ENCODE measurements at places on chromosomes 4 and X. TPM values are rescaled to one million over a fixed set of nuclear protein-coding genes. Genes with fewer than 3 reads are reported as not detected.

FRMPD4 gene
- 3.5 TPM for total RNA-seq

DNA sequence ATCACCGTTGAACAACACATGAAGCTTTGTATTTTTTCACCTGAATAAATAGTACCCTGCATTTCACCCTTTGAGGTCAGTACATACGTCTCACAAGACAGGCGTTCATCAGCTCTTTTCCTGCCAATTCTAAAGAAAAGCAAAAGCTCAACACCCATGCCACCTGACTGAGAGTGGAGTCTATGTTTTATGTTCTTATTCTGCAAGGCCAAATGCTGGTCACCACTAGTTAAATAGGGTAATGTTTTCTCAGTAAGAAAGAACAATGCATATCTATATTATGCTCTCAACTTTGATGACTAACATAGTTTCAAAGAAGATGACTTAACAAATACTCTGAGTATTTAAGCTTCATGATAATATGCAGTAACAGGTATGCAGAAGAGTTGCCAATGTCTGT is 336.3 kb upstream of the BMP3 start:
- no peak for DNase-seq

SAGE1 gene
- total RNA-seq = not detected

- peak; percentile 96 for DNase-seq
Observed at GRCh38 chrX:70133303-70134115, at the start of gene IGBP1. IGBP1 (plus strand) TSS chrX:70133447; CDS start chrX:70133948, 501 bp downstream.

- DNase-seq = peak; percentile 68
Observed at GRCh38 chr4:168621806-168622589, 125.1 kb downstream of the PALLD start.

- DNase-seq = no peak
Observed at GRCh38 chr4:152691761-152692160, 12.0 kb upstream of the TMEM154 start.

GRCh38 chrX:68045008-68045577 is 388.2 kb downstream of the OPHN1 start:
- no peak for DNase-seq

PF4V1 gene
- not detected for total RNA-seq

F8A3 gene
- total RNA-seq = 21.0 TPM

DNA sequence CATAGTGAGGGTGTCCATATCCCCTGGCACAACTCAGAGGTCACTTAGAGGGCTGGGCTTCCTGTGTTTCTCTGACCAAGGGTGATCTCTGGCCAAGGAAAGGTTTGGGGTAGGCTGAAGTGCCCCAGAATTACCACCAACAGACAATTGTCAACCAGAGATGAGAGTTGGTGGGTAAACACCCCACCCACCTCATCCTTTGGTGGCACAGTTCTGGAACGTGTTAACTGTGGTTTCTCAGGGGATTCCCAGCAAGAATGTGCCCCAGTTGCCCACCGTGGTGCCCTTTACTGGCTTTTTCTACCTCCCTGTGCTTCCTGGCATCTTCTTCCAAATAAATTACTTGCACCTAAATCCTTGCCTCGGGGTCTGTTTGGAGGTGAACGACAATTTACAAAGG is 17.1 kb downstream of the GRPR start:
- no peak for DNase-seq

DNA sequence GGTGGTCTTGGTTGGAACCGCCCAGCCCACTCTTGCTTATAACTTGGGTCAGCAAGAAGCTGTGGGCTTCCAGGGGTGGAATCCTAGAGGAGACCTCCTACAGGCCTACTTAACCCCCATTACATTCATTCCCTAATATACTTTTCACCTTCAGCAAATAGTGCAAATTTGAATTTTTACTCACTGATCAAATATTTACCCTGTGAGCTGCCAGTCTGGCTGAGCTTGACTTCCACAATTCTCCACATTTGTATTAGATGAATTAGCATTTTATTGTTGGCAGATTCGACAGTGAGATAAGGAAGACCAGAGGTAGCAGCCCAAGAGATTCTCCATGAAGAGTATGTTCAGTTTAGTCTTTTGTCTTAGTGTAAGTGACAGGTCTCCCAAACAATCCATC is 199.6 kb downstream of the BCOR start:
- no peak for DNase-seq

DNA sequence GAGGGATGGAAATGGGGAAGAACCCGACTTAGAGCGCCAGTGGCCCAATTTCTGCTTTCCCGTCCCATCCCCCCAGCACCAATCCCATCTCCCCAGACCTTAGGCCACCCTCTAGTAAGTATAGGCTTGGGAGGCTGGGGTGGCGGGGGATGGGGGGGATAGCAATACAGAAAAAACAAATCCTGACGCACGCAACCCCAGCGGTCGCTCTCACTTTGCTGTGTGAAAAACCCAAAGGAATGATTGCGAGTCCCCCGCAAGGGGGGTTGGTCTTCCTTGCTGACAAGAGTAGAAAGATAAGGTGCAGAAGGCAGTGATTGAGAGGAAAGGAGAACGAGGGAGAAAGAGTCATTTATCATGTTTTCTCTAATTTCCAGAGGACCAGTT is 863 bp downstream of the CPE start:
- no peak for DNase-seq

GRCh38 chr4:105815701-105816100 is 79.6 kb upstream of the NPNT start:
- no peak for DNase-seq

GRCh38 chrX:100368167-100368566 is 41.9 kb downstream of the PCDH19 start:
- DNase-seq = peak; percentile 8

NRK gene
- total RNA-seq = not detected

DNA sequence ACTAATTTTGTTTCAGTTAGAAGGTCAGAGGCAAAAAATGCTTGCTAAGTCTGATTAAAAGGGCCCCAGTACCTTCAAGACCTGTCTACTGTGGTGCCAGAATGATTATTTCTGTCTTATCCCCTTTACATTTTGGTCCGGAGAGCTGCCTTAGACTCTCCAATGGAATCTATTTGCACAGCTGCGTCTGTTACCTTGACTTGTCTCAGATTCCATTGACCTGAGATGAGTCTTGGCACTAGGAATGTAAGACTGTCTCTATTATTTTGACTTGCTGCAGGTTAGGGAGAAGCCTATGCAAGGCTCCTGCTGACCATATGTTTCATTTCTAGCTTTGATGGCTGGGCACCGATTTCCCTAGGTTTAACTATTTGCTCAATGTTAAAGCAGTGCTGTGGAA is 457.6 kb downstream of the KCTD8 start:
- no peak for DNase-seq

GRCh38 chr4:127284236-127284635 is 348.5 kb upstream of the INTU start:
- no peak for DNase-seq

- peak; percentile 29 for DNase-seq
Observed at GRCh38 chrX:19791562-19791961, 95.8 kb downstream of the SH3KBP1 start.

GRCh38 chr4:39435659-39436563 is 22.8 kb downstream of the RPL9 start:
- no peak for DNase-seq

- no peak for DNase-seq
Observed at GRCh38 chr4:64780664-64781063, 371.4 kb upstream of the TECRL start.

RBMX2 gene
- total RNA-seq = 48.7 TPM

GRCh38 chr4:893276-893994 is 38.7 kb downstream of the GAK start:
- DNase-seq = no peak

DNA sequence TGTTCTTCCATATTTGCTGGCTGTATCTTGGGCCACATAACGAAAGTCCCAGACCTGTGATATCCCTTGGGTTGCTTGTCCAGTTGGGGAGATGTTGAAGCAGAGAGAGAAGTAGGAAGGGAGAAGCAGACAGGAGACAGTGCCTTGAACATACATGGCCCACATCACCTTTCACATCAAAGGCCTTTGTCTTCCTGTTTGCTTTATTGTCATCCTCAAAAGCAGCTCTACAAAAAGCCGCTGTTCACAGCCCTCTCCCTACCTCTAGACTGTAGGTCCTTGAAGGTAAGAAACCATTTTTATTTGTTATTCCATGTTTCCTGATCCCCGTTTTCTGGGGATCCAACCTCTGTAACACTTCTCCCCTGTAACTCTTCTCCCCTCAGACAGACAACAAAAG is 14.9 kb downstream of the USP26 start:
- DNase-seq = no peak

KLKB1 gene
- not detected for total RNA-seq

DNA sequence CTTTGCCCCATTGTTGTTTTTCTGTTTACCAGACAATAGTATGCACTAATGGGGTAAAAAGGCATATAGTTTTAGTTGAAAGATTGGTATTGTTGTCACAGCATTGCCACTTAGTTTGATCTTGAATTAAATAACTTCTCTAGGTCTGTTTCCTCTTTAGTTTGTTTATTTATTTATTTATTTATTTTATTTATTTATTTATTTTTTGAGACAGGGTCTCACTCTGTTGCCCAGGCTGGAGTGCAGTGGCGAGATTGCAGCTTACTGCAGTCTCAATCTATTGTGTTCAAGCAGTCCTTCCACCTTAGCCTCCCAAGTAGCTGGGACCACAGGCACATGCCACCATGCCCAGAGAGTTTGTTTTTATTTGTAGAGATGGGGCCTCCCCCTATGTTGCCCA is 138.6 kb downstream of the KDM6A start:
- no peak for DNase-seq

GRCh38 chr4:8710416-8710815 is 117.9 kb downstream of the CPZ start:
- DNase-seq = no peak

GRCh38 chr4:112140536-112140935 is 4.7 kb upstream of the FAM241A start:
- no peak for DNase-seq
